NCI-H1417 (cell line): ENCODE measurements at places on chromosomes 3 and 15.

GRCh38 chr3:190568036-190568435 is 54.2 kb downstream of the IL1RAP start:
- DNase-seq = no peak

- DNase-seq = no peak
Measured at GRCh38 chr3:60153221-60153999, 1097.8 kb downstream of the FHIT start.

GRCh38 chr15:95930659-95931375 is 399.7 kb upstream of the NR2F2 start:
- no peak for DNase-seq

DNA sequence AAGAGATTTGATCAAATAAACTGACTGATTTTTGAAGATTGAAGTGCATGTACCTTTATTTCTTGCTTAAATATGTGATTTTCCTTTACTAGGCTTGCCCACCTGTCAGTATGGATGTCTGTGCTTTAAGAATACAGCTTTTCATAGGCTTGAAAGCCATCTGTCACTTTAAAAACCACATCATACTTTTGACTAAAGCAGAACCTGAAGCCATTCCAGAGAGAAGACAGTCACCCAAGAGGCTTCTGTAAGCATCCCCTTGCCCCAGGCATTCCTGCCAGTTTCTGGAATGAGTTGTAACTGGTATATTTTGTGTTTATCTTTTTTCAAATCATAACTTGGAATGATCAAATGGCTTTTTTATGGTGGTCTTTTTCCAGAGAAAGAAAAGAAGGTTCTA is 24.0 kb downstream of the HPS3 start:
- no peak for DNase-seq

GRCh38 chr3:156776031-156776430 is 50.1 kb upstream of the LEKR1 start:
- DNase-seq = no peak

GRCh38 chr15:96300836-96301235 is 29.7 kb upstream of the NR2F2 start:
- DNase-seq = no peak

DNA sequence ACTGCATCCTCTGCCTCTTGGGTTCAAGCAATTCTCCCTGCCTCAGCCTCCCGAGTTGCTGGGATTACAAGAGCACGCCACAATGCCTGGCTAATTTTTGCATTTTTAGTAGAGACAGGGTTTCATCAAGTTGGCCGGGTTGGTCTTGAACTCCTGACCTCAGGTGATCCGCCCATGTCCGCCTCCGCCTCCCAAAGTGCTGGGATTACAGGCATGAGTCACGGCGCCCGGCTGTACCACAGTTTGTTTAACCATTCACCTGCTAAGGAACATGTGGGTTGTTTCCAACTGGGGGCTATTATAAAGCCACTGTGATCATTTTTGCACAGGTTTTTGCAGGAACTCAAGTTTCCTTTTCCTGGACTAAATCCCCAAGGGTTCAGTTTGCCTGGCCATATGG is 123.2 kb upstream of the RAP2B start:
- no peak for DNase-seq

DNA sequence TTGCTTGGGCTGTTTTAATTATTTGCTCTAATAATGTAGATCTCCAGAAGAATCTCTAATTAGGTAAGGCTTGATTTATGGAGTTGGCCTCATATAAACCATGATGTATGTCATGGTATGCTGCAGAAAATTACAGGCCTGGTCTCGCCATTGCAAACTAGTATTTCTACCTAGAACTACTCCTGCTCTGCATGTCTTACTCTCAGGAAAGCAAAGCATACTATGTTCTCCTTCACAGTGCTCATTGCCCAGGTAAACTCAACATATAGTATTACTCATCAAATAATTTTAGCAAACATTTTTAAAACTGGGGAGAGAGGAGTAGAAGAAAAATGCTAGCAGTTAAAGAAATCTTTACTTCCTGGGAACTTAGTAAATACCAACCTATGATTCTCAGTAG is 90.7 kb downstream of the FILIP1L start:
- no peak for DNase-seq

DNA sequence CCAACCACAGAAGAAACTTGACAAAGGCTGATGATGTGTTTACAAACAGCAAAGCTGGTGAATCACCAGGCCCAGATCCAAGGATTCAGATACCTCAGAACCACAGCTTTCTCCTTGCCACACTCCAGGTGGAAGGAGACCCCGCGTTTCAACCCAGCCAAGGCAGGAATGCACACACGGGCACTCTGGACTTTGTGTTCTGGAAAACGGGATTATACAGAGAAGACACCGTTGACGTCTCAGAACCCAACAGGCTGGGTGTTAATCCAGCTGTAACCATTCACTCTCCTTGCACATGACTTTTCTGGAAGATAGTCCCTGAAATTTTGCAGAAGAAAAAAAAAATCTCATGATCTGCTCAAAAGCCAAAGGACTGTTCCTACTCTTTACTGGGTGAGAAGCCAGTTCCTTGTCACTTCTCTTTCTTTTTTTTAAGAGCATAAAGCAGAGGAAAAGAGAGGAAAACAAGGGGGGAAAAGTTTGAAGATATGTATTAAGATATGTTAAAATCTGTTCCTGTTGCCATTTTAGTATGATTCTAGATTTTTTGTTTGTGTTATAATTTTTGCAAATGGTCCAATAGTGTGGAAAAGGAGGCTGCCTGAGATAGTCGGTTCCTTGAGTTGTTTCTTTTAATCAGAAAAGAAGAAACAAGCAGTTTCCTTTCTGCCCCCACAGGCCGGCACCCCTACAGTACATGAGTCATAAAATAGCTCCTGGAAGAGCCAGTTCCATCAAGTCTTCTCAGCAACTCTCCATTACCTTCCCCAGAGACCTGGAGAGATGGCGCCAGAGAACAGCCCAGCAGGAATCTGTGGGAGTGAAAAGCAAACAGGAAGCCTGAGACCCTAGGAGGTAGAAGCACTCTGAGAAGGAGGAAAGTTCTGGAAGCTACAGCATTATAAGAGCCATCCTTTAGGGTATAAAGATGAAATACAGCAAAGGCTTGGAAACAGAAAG is 73.1 kb downstream of the RORA start:
- DNase-seq = no peak

GRCh38 chr3:37181756-37182155 is 7.4 kb upstream of the LRRFIP2 start:
- DNase-seq = no peak

- no peak for DNase-seq
Measured at GRCh38 chr15:48144889-48145288, 24.1 kb downstream of the SLC24A5 start.

DNA sequence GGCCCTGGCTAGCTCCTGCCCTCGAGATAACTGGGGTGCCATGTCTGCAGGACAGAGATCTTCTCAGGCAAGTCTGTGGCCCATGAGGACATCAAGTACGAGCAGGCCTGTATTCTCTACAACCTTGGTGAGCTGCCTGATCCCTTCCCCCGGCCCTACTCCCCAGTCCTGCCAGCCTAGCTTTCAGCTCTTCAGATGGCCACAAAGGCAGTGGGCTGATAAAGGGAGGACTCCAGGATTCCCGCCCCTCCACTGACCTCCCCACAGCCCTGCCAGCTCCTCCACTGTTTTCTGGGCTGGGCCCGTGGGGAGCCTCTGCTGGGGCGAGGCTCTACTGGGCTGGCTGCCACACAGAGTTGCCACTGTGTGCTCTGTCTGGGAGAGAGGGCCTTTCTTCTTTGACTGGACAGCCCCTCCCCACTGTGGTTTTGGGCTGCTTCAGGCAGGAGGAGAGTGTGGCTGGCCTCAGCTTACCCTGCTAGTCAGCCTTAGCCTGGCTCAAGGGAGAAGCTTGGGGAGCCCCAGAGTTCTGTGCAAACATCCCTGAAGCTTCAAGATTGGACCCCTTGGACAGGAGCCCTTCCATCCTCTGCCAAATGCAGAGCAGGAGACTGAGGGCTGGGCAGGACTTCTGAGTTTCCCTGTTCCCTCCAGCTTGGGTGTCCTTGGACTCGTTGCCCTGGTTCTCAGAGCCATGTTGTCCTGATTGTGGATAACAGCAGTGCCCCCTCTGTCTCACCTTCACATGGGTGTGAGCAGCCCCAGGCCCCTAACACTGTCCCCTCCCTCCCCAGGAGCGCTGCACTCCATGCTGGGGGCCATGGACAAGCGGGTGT is 24.4 kb downstream of the PTPN23 start:
- no peak for DNase-seq

GRCh38 chr3:87002346-87002745 is 11.4 kb upstream of the VGLL3 start:
- DNase-seq = no peak

GRCh38 chr3:182078316-182078715 is 366.6 kb downstream of the SOX2 start:
- DNase-seq = no peak

DNA sequence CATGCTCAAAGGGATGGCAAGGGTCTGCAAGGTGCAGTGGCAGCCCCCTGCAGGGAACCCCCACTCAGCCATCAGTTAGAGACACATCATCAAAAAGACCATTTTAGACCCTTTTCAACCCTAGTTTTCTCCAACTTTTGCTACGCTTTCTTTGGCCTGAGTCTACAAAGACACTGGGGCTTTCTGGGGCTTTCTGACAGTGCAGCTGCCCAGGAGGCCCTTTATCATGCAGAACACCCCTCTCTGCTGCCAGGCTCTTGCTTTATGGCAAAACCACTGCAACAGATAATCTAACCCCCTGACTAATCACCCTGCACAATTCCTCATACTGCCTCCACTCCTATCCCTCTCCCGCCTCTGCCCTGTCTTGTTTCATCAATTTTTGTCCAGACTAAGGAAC is 2.4 kb downstream of the NMNAT3 start:
- DNase-seq = no peak

- DNase-seq = peak; percentile 42
Measured at GRCh38 chr3:100650651-100651619, 41.5 kb downstream of the ADGRG7 start.

GRCh38 chr3:78275420-78275852 is 1235.5 kb downstream of the ROBO2 start:
- no peak for DNase-seq

GRCh38 chr3:32100465-32100864 is 6.0 kb upstream of the GPD1L start:
- no peak for DNase-seq

DNA sequence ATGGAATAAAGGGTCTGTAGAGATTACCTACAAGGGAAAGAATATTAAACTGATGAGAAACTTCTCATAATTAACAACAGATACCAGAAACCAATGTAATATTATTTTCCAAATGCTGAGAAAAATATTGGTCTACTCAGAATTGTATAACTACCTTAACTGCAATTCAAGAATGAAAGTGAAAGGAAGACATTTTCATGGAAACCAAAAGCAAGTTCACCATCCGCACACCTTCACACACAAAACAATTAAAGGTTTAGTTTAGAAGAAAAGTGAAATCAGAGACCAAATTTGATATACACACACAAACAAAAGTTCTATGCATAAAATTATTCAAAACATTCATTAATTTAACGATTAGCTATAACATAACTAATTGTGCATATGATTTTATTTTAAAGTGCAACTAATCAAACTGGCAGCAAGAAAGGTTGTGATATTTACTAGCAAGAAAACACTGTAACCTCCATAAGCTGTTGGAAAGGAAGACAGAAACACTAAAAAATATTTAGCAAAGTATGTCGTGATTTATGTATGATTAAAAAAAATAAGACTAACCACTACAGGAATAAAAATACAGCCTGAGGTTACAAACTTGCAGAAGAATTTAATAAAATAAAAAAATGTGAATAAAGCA is 395.5 kb downstream of the FGF12 start:
- no peak for DNase-seq

DNA sequence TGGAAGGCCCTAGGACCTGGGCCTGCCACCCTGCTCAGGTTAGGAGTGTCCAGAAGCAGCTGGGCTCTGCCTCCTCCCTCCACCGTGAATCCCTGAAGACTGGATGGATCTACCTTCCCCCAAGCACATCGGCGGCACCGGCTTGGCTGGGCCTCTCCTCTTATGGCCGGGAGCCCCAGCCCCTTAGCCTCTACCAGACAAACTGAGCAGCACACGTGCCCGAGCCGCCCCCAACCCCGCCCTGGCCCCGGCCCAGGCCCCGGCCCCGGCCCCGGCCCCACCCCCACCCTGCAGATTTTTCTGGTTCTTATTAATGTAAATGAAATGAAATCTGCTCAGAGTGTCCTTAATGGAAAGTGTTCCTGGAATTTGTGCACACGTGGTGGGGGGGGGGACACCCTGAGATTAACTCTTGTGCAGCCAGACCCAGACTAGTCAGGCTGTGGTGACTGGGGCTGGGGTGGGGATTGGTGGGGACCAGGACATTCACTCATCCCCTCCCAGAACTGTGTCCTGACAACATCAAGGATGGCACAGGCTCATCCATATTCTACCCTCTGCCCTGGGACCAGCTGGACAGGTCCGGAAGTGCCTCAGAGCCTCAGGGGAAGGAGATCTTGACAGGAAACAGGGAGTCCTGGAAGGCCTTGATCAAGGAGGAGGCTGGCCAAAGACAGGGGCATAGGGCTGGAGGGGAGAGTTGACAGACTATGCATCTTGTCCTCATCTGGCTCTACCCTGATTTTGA is 30.9 kb upstream of the SEMA3F start:
- no peak for DNase-seq

DNA sequence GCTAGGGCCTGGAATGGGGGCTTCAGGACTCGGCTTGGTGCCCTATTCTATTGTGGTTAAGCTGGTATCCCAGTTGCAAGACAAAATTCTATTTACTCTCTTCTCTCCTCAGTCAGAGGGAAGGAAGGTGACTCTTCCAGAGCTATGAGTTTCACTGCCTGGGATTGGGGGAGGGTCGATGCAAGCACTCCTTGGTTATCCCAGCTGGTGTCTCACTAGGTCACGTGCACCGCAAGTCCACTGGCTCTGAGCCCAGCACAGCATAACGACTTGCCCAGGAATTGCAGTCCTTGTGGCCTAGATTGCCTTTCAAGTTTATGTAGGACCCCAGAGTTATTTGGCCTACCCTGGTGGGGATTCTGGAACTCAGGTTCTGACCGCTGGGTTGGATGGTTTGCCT is 958.8 kb downstream of the IGSF11 start:
- no peak for DNase-seq

DNA sequence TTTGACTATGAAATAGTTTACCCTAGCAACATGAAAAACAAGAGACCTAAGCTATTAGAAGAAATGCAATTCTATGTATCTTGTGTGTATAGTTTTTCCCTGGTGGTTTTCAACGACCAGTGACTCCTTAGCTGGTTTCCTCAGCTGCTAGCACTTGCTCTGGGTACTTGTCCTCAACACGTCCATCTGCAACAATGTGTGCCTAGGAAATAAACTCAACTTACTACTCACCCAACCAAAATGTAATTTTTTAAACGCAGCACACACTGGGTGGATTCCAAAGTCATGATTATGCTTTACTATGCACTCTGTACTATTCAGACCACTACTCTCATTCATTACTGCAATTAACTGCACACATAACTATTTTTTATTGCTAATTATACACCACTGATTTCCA is 31.0 kb downstream of the CPA3 start:
- DNase-seq = no peak
